NCI-H2171 treated with DMSO at 0.1 percent for 48 hours (cell line): ENCODE measurements at places on chromosomes 11 and 22.

GRCh38 chr22:36577019-36577418 is 48.1 kb upstream of the EIF3D start:
- DNase-seq = no peak

DNA sequence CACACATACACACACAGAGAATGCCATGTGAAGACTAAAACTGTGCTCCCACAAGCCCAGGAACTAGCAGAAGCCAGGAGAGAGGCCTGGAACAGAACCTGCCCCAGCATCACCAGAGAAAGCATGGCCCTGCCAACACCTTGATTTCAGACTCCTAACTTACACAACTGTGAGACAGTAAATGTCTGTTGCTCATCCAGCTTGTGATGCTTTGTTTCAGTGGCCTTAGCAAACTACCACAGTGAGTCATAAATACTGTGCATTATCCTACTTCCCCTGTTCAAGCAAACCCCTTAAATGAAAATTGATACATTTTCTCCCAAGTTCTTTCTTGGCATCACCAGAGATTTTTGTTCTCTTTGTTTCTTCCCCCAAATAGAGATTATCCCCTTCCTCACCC is 1539.4 kb upstream of the TENM4 start:
- DNase-seq = no peak

- no peak for DNase-seq
Measured at GRCh38 chr11:9643751-9644150, 20.1 kb upstream of the SWAP70 start.

- DNase-seq = no peak
Measured at GRCh38 chr22:19194766-19195536, 16.4 kb upstream of the SLC25A1 start.

DNA sequence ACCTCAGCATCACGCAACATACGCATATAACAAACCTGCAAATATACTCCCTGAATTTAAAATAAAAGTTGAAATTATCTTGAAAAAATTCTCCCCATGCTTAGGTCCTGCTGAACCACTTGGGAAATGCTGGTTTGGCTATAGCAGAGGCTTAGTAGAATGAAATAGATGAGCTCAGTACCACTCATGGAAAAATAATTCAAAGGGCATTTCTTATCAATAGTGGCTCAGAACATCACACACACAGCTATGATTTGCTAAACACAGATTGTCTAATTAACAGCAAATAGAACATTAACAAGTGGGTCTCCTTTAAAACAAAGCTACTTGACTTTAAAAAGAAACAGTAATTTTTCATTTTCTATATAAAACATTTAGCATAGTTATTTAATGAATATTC is 21.5 kb downstream of the ELMOD1 start:
- no peak for DNase-seq

DNA sequence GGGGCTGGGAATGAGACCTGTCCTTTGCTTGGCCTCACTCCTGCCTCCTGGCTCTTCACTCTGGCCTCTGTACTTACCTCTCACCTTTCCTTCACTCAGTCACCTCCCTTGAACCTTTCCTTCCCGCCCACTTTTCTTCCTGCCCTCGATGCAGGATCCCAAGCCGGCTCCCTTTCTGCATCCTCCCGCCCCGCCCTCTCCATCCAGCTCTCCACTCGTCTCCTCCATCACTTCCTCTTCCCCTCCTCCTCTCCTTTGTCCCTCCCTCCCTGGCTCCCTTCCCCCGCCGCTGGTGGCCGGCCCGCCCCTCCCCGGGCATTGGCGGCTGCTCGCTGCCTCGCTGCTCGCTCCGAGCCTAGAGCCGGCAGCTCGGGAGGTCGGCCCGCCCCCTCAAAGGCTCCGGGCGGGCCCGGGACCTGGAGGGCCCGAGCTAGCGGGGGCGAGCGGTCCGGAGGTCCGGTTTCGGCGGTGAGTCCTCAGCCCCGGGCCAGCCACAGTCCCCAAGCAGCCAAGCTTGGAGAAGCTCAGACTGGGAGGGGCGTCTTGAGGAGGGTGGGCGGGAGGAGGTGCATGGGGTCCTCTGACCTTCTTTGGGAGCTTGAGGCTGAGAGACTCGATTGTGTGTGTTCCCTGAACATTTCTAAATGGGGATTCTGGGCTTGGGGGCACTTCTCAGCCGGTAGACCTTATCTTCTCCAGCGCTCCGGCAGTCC is 13.8 kb downstream of the PHLDB1 start:
- DNase-seq = peak; percentile 67

- DNase-seq = no peak
Measured at GRCh38 chr11:92697461-92698312, 271.8 kb upstream of the MTNR1B start.

DNA sequence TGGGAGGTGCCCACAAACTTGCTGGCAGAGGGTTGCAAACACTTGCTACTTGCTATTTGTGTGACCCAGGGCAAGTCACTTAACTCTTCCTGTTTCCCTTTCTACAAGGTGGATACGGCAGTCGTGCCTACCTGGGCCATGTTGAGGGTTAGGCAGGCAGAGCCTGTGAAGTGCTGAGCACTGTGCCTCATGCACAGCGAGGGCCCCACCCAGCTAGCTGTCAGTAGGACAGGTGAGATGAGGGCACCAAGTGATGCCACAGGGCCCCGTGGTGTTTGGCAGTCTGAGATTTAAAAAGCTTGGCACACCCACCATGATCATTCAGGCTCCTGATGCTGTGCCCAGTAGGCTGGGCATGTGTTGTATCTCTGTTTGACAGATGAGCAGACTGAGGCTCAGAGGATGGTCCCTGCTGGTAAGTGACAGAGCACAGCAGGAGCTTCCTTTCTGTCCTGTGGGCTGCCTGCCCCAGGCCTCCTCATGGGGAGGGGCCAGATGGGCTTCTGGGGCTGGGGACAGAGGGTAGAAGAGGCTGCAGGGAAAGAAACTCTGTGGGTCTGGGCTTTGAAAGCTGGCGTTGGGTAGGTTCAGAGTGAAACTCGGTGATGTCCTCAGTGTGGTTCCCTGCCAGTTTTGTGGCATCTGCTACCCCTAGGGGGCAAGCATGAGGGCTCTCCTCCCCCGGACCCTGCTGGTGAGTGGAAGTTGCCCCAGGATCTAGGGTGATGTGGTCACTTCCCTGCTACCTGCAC is 59.3 kb downstream of the TSPAN18 start:
- no peak for DNase-seq

GRCh38 chr11:26134481-26135355 is 197.2 kb upstream of the ANO3 start:
- DNase-seq = peak; percentile 50
